Nephron progenitor cell (in vitro differentiated cells): ENCODE measurements at places on chromosomes 5 and 9.

DNA sequence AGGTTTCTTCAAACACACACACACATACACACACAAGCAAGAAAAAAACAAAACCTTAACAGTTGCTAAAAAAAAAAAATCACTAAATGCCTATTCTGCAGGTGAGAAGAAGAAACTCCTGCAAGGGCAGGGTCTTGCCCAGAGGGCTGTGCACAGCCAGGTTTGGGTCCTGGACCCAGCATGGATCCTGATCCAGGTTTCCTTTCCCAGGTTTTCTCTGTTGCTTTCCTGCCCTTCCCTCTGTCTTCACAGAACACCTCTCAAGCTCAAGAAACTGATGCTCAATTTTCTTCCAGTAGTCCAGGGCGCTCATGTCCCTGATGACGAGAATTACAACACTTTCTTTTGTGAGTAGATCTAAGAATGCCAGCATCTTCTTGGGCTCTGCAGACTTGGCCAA is 136.6 kb downstream of the PAX5 start:
- DNase-seq: no peak

DNA sequence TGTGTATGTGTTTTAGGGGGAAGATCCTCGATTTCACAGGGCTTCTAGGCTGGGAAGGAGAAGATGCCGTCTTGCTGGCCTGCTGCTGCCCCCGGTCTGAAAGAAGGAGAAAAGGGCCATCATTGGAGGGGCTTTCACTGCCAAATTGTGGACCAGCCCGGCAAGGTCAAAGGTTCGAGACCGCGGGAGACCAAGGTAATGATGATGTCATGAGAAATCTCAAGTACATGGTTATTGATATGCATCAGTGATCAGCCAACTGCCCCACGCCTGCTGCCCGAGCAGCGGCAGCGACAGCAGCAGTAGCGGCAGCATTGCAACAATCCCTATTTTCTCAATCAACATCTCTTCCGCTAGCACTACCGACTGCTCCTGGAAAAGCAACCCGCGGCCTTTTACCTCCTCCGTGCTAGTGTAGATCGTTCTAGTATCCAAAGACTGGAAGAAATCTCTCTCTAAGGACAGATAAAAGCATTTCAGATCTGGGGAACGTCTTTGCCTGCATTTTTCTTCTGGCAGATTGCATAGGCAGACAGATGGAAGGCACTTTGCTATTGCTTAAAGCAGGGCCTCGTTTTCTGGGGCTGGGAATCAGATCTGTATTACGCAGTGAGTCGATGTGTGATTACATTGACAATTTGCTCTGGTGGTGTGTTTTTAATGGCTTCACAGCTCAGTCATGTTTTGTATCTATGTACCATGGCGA is 215.3 kb downstream of the MEF2C start:
- DNase-seq: peak; percentile 16

DNA sequence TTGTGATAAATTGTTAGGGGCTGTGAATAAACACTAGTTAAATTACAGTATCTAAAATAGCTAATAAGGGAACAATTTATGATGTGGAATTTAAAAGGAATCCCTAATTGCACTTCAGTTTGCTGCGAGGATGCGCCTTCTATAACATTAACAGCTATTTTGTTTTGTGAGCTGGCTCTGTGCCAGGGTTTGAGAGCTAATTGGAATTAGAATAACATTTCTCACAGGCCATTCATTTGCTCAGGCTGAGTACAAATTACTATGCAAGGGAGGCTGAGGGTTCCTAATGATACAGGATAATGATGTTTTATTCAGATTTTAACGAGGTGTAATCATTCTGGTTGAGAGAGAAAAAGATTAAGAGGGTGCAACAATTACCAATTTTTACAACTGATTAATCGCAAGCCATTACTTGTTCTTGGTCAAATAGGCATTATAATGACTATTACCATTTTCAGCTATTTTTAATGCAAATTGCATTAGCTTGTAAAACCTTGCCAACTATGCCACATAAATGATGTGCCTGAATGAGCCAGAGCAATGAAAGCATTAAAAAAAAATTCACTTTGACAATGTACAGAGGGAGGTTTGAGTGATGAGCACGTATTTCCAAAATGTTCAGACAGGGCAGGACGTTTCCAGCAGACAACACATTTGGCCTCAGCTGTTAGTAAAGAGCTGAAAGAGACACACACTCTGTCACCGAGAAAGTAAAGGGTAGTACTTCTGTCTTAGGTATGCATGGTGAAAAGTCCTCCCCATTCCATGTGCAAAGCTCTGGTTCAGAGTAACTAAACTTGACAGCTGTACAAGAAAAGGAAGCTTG is 576.5 kb downstream of the TLE1 start:
- no peak for DNase-seq

- peak; percentile 29 for DNase-seq
Measured at GRCh38 chr5:80195837-80196400, 59.9 kb downstream of the SERINC5 start.

DNA sequence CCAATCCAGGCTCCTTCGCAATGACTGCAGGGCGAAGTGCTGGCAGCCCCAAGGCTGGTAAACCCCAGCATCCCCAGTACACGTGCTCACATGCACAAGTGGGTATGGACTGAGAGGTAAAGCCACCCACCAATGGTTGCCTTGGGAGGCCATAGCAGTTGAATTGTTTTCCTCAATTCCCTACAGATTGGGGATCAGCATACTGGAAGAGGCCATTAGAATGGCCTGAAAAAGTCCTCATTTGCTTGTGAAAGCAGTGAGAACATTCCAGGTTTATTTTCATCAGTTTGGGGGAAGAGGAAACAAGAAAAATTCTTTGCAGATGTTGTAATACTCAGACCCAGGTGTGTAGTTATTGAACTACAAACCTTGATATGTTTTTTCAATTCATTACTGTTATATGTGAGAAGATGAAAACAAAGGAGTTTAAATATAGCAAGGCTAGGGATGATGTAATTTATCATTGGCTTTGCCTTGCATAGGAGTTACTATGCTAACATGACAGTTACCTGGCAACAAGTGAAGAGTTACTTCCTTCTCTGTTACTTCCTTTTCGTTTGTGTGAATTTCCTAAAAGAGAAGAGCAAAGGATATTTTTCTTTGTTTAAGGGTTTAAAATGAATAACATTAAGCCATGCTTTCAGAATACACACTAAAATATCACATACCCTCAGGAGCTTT is 36.4 kb downstream of the MTMR12 start:
- no peak for DNase-seq

DNA sequence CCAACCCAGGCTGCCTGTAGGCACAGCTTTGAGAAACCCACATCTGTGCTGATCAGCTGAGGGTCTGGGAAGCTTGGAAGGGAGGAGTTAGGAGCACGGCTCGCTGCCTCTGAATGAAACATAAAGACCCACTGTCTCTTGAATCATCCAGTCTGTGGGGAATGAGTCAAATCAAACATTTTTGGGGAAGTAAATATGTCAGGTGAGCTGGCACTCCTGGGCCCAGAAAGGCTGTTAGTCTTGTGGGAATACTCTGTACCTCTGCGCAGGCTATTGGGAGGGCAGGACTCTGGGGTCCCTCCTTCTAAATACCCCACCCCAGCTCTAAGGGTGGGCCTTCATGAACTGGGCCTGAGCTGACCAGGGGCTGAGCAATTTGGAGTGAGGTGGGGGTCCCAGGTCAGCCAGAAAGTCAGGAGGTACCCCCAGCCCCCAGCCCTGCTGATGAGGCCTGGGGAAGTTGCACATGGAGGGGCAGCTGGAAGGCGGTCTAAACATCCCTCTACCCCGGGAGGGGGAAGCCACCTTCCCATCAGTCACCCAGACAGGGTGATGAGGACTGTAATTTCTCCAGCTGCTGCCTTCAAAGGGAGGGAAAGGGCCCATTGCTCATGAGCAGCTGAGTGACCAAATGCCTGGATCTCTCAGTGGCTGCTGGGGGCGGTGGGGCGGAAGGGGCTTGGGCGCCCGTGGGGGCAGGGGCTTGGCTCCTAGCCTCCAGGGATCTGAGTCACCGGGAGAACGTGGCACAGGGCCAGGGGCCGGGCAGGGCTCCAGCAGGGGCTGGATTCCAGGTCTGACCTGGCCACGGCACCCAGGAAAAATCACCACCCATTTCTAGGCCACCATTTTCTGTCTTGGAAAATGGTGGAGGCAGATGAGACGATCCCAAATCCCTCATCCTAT is 10.8 kb downstream of the FIBCD1 start:
- peak; percentile 42 for DNase-seq

DNA sequence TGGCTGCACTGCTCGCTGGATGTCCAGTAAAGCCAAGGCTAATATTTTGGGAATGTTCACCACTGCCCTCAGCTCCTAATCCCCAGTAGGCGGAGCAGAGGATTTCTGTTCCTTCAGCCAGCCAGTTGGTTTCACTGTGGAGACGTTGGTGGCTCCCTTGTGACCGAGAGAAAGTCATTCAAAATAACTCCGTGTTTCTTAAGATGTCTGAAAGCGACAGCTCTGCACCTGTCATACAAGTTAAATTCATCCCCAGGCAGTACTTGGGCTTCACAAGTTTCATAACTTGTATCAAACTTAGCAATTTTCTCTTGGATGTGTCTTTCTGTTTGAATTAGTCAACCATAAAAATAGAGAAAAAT is 382 bp upstream of the CDKN2B start:
- no peak for DNase-seq

DNA sequence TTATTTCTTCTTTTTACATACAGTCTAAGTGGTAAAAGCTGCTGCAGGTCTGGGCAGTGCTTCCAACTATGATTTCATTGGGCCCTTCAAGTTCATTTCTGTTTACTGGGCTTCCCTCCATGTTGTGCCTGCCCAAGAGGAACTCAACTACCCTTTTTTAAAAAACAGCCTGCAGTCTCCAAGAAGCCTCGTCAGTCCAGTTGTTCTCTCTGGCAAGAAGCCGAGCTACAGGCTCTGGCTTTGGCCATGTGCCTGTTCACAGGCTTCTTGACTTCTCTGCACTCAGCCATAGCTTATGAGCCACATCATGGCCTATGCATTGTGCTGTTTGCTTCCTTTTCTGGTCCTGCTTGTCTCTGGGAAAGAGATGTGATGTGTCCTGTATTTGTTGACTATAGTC is 119.7 kb upstream of the PJA2 start:
- no peak for DNase-seq

- DNase-seq: no peak
Measured at GRCh38 chr5:14587150-14587549, 5.6 kb downstream of the OTULINL start.

- no peak for DNase-seq
Measured at GRCh38 chr9:85212209-85212608, 529.5 kb downstream of the AGTPBP1 start.

DNA sequence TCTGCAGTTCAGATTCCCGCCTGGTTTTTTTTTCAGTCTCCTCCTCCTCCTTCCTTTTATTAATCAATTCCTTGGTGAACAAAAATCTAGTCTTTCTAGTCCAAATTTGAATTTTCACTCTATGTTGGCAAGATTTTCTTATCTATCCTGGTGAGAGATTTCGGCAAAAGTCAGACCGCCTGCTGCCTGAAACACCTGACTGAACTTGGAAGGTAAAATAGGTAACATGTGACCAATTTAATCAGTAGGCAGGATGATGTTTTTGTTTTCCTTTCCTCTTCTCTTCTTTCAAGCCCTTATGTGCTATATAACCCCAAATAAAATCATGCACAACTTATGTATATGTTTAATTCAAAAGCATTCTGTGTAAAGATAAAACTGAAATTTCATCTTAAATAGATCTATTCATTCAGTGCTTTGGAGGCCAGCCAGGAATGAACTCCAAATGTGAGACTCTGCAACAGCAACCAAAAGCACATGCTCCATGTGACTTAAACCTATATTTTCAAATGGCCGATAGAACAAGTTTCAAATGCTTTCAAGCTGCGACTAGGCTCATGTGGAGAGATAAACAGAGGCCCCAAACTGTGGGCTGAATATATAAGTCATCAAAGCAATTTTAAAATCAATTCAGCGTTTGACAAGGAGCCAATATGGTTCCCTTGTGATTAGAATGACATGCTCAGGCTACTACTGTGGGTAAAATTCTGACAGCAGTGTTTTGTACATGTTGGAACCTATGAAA is 100.4 kb upstream of the SEMA6A start:
- no peak for DNase-seq

- no peak for DNase-seq
Measured at GRCh38 chr9:78967596-78968217, 604.1 kb upstream of the TLE4 start.

DNA sequence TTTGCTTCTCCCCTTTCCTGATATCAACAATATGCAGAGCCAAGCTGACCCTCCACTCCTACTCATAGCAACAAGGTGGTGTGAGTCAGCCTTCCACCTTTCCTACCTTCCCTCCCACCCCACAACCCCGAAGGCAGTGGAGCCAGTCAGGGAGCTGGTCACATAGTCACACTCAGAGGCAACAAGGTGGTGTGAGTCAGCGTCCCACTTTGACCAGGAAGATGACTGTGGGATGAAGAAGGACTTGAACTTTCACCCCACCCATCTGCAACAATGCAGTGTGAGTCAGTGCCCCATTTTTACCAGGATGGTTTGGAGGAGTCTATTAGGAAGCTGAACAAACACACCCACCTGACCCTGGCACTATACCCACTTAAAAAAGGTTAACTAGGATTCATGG is 30.1 kb upstream of the ZNF782 start:
- DNase-seq: no peak

DNA sequence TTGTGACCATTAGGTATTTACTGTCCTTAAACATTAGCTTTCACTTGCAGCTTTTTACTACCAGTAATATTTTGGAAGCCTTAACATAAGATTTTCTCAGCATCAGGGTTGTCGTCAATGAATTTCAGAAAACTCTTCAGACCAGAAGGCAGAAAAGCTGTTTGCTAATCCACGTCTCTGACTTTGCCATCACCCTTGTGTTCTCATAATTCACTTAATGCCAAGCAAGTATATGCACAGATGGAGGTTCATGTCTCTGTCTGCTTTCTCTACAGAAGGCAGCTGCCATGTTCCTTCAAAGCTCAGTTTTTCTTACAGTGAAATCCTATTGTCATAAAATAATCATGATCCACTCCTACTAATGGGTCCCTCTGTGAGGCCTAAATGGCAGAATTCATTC is 37.7 kb upstream of the LRRC19 start:
- DNase-seq: no peak
